CD4-positive, alpha-beta T cell treated with Interleukin-12 subunit alpha and Interleukin-12 subunit beta, for 1 hour (primary cell): ENCODE measurements at places on chromosomes 5 and 9.

DNA sequence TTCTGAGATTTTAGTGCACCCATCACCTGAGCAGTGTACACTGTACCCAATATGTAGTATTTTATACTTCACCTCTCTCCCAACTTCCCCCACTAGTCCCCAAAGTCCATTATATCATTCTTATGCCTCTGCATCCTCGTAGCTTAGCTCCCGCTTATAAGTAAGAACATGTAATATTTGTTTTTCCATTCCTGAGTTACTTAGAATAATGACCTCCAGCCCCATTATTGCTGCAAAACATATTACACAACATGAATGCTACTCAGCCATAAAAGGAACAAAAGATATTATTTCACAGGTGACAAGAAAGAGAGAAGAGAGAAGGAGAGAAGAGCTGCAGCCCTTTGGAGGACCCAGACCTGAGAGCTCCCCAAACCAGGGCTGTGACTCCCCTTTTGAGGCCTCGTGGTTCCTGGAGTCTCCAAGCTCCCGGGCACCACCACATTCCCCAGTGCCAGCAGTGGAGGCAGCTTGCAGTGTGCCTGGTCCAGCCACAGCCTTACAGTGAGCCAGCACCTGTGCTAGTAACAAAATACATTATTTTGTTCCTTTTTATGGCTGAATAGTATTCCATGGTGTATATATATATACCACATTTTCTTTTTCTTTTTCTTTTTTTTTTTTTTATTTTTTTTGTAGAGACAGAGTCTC is 194.5 kb upstream of the DAB2 start:
- DNase-seq = no peak

DNA sequence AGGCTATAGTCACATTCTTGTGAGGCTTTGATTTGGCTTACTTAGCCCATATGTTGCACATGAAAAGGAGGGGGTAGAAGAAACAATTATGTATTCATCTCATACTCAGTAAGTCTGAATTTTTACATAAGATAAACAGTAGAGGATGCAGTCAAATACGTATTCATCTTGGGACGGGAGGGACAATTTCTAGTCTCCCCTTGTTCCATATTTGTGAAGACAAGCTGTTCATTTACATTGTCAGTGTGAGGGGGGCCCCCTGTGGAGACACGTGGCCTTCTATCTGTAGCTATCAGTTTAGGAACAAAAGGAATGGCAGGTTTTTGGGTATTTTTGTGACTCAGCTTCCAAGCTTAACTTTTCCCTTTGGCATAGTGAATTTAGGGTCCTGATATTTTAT is 49.2 kb upstream of the PPP1R2B start:
- no peak for DNase-seq

- no peak for DNase-seq
Observed at GRCh38 chr9:84779883-84780282, 110.4 kb downstream of the NTRK2 start.

GRCh38 chr5:21121213-21121612 is 1133.2 kb upstream of the CDH18 start:
- DNase-seq = no peak

GRCh38 chr9:18684593-18685317 is 210.8 kb downstream of the ADAMTSL1 start:
- no peak for DNase-seq

GRCh38 chr9:120490888-120491595 is 88.9 kb downstream of the CDK5RAP2 start:
- no peak for DNase-seq

GRCh38 chr9:37942621-37943344 is 38.9 kb upstream of the SLC25A51 start:
- DNase-seq = no peak
